ENCODE measurements at places on chromosomes 3 and 15.

DNA sequence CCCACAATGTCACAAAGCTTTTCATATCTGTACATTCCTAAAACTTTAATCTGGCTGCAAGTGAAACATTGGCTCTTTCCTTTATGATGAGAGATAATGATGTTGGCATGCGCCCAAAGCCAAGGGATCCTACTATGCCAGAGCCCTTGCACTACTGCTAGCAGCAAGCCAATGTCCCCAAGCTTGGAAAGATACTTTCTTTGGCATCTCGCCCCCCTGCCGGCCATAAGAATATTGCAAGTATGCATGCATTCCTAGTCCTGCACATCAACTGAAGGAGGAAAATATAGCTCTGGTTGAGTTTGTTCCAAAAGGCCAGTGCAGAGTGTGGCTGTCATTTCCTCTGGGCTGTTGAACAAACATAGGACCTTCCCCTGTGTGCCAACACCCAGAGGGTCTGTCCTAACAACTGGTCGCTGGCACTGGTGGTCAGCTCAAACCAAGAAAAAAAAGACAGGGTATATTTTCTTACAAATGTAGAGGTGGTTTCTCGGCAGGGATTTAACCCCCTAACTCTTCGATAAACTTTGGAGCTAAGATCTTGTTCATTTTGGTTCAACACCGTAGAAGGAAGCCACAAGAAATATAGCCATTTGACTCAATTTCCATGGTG is 120.9 kb upstream of the ZBED2 start:
- no peak for DNase-seq

- DNase-seq: no peak
Measured at GRCh38 chr15:100968050-100968966, 49.2 kb downstream of the LRRK1 start.

DNA sequence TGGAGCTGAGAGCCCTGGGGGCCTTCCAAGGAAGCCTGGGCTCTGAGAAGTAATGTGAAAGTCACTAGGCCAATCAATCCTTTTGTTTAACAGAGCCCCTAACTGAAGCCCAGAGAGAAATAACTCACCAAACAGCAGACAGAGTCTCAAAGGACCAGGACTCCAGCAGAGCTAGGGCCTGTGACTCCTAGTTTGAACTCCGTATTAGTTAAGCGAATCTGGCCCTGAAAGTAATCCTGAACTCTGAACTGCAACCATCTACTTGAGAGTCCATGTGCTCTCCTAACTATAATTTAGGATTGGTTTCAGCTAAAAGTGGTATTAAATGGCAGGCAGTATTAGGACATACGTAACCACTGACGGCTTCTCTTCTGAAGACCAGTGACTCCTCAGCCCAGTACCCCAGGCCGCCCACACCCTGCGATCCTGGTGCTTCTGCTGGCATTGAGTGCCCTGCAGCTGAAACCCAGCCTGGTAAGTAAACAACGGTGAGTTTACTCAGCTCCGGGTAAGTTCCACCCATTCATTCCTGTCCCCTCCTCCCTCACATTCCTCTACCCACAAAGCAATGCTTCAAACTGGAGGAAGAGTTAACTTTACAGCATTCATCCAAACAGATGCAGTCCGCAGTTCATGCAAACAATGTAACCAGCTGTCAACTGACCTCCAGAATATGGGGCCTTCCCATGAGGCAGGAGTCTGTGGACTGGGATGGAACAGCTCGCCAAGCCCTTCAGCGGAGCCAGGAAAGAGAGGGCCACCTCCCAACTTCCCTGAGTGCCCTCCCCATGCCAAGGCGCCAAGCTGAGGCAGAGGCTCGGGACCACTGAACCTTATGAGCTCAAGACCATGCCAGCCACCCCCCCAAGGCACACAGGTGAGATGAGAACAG is 7.3 kb downstream of the MYO5C start:
- DNase-seq: no peak

GRCh38 chr15:90949979-90950675 is 4.6 kb upstream of the RCCD1 start:
- DNase-seq: no peak

DNA sequence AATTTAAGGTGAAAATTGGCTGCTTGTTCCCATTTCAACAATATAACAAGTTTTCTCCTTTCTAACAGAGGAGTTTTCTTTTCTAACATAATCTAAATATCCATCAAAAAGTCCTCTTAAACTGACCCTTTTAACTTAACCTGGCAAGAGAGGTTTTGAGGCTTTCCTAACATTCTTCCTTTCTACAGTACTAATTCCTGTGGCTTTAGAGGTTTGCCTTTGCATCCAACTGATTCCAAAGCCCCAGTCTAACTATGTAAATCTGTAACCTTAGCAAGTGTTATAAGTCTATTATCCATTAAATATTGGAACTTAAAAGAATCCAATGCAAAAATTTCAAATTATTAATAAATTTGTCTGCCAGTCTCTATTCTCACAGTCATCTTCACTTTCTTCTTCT is 134.1 kb downstream of the ISL2 start:
- DNase-seq: no peak

- DNase-seq: no peak
Measured at GRCh38 chr3:138332472-138333073, 2.9 kb upstream of the NME9 start.
